ENCODE measurements at places on chromosomes 1 and 21. TPM values are rescaled to one million over a fixed set of nuclear protein-coding genes. Genes with fewer than 3 reads are reported as not detected.

The AGT gene
- total RNA-seq, result 2.3 TPM

The GNG4 gene
- 3.1 TPM for total RNA-seq

The RAB25 gene
- 17.6 TPM for total RNA-seq

The FGR gene
- 8.4 TPM for total RNA-seq

DNA sequence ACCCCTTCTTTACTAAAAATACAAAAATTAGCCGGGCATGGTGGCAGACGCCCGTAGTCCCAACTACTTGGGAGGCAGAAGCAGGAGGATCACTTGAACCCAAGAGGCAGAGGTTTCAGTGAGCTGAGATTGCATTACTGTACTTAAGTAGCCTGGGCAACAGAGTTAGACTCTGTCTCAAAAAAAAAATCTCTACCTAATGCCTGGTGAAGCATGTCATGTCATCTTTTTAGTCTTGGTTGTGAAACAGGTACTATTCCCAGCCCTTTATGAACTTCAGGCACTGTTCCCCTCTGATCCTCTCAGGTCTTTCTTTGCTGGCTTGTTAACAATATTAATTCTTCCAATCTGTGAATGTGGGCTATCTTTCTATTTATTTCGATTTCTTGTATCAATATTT, 22.1 kb downstream of the PRRC2C start:
- no peak overlapping the region for H3K27ac ChIP-seq
- peaks cover 5% of the 10 kb centered on the region for H3K36me3 ChIP-seq
- no peak overlapping the region for H3K4me3 ChIP-seq

DNA sequence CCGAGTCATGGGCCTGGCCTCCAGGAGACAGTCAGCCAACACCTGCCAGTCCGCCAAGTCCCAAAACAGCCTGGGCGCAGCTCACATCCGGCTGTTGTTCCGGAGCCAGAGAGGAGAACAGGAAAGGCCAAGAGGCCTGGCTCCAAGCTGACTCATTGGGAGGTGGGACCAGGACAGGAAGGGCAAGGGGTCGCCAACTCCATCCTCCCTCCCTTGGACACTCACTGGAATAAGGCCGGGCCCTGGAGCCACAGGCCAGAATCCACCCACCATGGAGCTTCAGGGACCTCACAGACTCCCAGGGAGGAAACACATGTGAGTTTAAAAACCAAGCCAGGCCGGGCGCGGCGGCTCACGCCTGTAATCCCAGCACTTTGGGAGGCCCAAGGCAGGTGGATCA, 25.1 kb upstream of the CLIC4 start:
- no peaks in the 10 kb centered on the region for H3K27me3 ChIP-seq
- H3K4me1 ChIP-seq, result no peaks in the 10 kb centered on the region
- no peaks in the 10 kb centered on the region for H3K36me3 ChIP-seq
- H3K27ac ChIP-seq, result no peak overlapping the region

- H3K27ac ChIP-seq, result peak overlapping the region; percentile 71
- H3K36me3 ChIP-seq, result no peaks in the 10 kb centered on the region
- DNase-seq, result no peak
- H3K27me3 ChIP-seq, result no peaks in the 10 kb centered on the region
- peaks cover 3% of the 10 kb centered on the region for H3K4me1 ChIP-seq
These were observed 182.0 kb downstream of the ST6GALNAC3 start for GRCh38 chr1:76256289-76257223.

GRCh38 chr1:37189111-37189510, 154.8 kb upstream of the GRIK3 start:
- no peak for DNase-seq
- H3K4me3 ChIP-seq, result no peak overlapping the region
- no peaks in the 10 kb centered on the region for H3K36me3 ChIP-seq
- no peaks in the 10 kb centered on the region for H3K27me3 ChIP-seq

GRCh38 chr1:92961131-92961895, at the start of gene DIPK1A:
TSS of gene DIPK1A (minus strand) at chr1:92961462. CDS start at chr1:92961429, 33 bp downstream.
- peak within 1 kb of the TSS; percentile 77 for H3K4me3 ChIP-seq
- no peaks in the 10 kb centered on the region for H3K36me3 ChIP-seq
- peak; percentile 69 for DNase-seq
- peaks cover 62% of the 10 kb centered on the region for H3K4me1 ChIP-seq
- H3K27me3 ChIP-seq, result no peaks in the 10 kb centered on the region

DNA sequence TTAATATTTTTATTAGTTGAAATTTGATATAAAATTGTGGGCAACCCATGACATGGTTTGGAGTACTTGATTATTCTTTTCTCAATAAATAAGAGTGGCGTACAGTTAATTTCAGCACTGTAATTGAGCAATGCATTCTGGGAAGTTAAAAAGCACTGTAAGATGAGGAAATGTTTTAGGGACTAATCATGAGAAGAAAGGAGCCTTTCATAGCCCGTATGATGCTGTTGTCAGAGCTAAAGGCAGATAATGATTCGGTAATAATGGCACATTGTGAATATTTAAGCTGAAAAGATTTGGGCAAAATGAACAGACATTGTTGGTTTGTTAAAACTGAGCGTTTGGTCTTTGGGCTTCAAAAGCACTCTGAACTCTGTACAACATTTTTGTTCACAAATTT, 139.3 kb downstream of the NFIA start:
- H3K27ac ChIP-seq, result no peak overlapping the region
- DNase-seq, result no peak
- H3K36me3 ChIP-seq, result no peaks in the 10 kb centered on the region
- no peaks in the 10 kb centered on the region for H3K4me1 ChIP-seq

GRCh38 chr1:168054117-168054516, 82.6 kb downstream of the GPR161 start:
- H3K27ac ChIP-seq, result no peak overlapping the region
- DNase-seq, result no peak
- no peaks in the 10 kb centered on the region for H3K4me1 ChIP-seq
- H3K36me3 ChIP-seq, result peaks cover 16% of the 10 kb centered on the region
- H3K27me3 ChIP-seq, result no peaks in the 10 kb centered on the region
- H3K4me3 ChIP-seq, result no peak overlapping the region

GRCh38 chr1:182278144-182279054, 113.2 kb downstream of the GLUL start:
- no peak overlapping the region for H3K27ac ChIP-seq

DNA sequence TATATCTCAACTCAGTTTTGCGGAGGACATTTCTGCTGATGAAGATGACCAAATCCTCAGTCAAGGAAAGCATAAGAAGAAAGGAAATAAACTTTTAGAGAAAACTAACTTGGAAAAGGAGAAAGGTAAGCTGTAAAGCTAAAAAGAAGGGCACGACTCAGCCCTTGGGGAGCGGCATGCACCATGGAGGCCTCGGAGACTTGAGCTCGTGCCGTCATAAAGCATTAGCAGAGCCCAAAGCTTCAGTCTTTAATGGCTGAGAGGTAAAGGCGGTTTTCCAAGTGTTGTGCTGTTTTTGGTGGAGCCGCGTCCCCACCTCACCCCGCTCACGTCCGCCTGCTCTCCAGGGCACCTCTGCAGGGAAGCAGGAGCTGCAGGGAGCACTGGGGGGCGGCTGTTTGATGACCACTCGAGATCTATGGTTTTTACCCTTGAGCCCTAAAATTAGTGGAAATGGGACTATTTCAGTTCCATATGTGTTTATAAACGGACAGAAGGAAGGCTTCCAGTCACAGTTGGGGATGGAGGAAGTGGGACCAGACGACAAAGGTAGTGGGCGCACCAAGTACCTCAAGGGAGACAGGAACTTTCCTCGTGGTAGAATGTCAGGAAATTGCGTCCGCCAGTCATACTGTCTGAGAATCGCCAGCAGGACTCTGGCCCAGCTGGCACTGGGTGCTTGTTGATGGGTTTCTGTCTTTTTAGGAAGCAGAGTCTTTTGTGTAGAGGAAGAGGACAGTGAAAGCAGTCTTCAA, 27.6 kb downstream of the RRP1B start:
- no peaks in the 10 kb centered on the region for H3K4me1 ChIP-seq
- peaks cover 91% of the 10 kb centered on the region for H3K36me3 ChIP-seq
- H3K27me3 ChIP-seq, result no peaks in the 10 kb centered on the region
- no peak overlapping the region for H3K27ac ChIP-seq

DNA sequence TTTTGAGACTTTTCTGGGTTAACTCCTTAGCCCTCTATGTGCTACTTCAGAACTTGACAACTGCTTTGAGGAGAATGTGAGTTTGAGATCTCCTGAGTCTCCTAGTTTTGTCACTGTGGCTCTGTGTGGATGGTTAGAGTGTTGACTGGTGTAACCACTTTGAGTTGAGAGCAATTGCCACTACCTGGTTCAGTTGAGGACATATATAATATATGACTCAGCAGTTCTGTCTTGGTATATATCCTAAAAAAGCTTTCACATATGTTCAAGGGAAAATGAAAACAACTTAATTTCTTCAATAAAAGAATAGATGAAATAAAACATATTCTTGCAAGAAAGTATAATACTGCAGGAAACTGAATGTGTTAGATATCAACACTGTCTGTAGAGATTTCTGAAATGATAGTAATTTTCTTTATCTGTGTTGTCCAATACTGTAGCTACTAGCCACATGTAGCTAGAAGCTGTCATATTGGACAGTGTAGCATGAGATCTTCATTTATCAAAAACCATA, 96.7 kb upstream of the QSOX1 start:
- no peaks in the 10 kb centered on the region for H3K4me1 ChIP-seq
- H3K27me3 ChIP-seq, result no peaks in the 10 kb centered on the region
- no peak overlapping the region for H3K27ac ChIP-seq
- no peak for DNase-seq
- no peak overlapping the region for H3K4me3 ChIP-seq
